ENCODE measurements at places on chromosomes 5 and 9. TPM values are rescaled to one million over a fixed set of nuclear protein-coding genes. Genes with fewer than 3 reads are reported as not detected.

CKMT2 gene
- total RNA-seq = 0.17 TPM

CARTPT gene
- total RNA-seq = not detected

DNA sequence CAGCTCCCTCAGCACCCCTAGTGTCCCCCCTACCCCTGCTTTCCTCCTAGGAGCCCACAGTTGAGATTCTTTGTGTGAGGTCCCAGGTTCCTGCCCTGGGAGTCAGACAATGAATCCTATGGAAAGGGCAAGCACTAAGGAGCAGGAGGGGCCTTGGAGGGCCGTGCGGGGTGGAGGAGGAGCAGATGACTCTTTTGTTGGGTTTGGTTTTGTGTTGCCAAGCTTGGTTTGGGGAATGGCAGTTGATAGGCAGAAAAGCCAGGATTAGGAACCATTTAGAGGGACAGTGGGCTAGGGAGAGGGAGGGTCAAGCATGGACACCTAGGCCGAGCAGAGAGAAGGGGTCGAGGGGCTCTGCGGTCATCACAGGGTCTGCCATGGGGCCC lies 61.6 kb upstream of the SPTLC1 start:
- no peak for DNase-seq

MAN1B1 gene
- 60.9 TPM for total RNA-seq

DNA sequence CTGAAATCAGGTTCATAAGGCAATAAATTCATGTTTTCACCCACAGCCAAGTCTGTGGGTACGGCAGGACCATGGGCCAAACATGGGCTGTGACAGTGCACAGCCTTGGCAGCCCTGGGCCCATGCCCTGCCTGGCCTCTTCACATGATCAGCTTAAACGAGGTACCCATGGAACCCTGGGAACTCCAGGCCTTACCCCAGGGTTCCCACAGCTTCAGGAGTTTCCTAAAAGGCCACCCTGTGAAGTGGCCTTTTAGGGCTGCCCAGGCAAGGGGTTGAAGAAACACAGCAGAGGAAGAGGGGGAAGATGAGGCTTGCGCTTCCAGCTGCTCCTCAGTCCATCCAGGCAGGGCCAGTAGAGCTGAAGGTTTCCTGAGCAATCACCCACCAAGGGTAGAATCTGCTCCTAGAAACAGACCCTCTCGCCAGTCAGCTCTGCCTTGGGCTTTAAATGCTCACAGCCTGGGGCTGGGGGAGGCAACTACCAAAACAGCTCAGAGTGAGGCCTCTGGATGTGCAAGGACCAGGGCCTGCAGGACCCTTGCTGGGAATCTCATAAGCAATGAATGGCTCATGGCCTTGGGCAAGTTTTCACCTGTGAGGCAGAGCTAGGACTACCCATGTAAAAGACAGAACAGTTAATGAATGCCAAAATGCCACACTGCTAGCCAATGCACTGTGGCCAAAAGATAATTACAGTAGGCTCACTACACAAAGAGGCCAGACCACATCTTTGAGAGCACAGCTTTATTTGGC lies 79.3 kb upstream of the LRRTM2 start:
- DNase-seq = no peak

CORO2A gene
- total RNA-seq = 6.8 TPM

DNA sequence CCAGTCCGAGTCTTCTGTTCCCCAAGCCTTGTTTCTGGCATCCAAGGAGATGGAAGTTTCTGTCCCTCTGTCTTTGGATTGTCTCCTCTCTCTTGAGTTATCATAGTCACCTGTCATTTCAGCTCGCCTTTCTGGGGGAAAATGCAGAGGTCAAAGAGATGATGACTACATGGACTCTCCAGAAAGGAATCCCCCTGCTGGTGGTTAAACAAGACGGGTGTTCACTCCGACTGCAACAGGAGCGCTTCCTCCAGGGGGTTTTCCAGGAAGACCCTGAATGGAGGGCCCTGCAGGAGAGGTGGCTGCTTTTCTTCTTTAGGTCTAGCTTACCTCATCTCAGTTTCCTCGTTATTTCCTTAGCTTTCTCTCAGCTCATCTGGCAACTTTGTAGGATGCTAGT lies 25.1 kb downstream of the ERAP2 start:
- peak; percentile 32 for DNase-seq

ARL14EPL gene
- total RNA-seq = not detected

DNA sequence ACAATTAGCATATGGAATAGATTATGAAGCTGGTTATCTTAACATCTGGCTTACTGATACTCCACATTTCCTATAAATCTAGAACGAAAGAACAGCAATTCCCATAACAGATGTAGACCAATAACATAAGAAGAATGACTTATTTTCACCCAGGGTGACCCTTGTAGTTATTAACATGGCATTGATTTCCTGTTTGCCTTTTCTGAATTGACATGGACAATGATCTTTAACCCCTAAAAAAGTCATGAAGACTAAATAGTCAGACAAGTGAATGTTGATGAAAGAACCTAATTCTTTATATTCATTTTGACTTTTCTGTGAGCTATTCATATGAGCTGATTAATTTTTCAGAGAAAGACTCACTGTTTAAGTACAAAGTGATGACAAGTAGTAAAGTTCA lies 175.3 kb upstream of the CD180 start:
- no peak for DNase-seq

DNA sequence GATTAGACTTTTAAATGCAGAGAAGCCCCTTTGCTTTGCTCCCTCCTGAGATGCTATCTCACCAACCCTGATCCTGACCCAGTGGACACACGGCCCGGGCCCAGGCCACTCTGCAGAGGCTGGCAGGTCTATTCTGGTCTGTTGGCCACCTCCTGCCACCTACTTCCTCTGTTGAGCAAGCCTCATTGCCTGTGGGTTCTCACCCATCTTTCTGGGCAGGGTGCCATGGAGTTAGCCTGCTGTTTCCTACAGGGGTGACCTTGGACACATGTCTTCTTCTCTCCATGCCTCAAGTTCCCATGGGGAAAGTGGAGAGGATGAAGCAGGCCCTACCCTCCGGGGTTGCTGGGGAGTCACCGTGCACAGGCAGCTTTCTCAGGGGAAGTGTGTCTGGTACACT lies 266.2 kb upstream of the IRX1 start:
- DNase-seq = no peak

DNA sequence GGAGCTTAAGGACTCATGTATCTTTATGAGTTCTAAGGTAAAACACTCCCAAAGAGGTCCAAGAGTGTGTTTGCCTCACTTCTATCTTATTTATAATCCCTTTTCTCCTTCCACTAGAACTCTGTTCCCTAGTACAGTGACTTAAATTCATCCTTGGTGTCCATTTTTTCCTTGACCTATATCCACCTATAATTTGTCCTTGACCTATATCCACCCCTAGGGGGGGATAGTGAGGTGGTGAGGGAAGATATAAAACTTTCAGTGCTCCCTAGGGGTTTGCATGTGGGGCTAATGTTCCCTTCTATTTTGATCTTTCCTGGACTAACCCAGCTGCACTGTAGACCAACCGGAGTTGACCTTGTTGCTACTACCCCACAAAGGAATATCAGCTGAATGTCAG lies 83.5 kb upstream of the GNAQ start:
- DNase-seq = peak; percentile 50

DNA sequence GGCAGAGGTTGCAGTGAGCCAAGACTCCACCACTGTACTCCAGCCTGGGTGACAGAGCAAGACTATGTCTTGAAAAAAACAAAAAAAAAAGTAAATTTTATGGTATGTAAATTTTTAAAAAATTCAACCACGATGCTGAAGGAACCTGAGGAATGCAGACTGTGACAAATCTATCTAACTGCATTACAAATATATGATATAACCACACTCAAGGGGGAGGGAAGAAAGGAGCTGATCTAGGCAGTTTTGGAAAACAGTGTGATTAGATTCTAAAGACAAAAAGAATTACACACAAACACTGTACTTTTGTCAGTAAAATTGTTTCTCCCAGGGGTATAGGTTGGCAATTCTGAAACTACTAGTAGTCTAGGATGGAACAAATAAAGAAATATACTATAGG lies 17.0 kb downstream of the LARS1 start:
- no peak for DNase-seq

GRCh38 chr5:111122398-111122797 lies 30.2 kb downstream of the WDR36 start:
- DNase-seq = no peak

GRCh38 chr5:1656271-1656975 lies 132.7 kb upstream of the LPCAT1 start:
- DNase-seq = no peak

DNA sequence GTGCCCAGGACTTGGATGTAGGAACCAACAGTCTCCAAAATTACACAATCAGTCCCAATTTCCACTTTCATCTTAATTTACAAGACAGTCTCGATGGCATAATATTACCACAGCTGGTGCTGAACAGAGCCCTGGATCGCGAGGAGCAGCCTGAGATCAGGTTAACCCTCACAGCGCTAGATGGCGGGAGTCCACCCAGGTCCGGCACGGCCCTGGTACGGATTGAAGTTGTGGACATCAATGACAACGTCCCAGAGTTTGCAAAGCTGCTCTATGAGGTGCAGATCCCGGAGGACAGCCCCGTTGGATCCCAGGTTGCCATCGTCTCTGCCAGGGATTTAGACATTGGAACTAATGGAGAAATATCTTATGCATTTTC lies 837 bp downstream of the PCDHB2 start:
- DNase-seq = no peak

GRCh38 chr5:132017316-132017715 lies 5.9 kb upstream of the ACSL6 start:
- DNase-seq = no peak

DNA sequence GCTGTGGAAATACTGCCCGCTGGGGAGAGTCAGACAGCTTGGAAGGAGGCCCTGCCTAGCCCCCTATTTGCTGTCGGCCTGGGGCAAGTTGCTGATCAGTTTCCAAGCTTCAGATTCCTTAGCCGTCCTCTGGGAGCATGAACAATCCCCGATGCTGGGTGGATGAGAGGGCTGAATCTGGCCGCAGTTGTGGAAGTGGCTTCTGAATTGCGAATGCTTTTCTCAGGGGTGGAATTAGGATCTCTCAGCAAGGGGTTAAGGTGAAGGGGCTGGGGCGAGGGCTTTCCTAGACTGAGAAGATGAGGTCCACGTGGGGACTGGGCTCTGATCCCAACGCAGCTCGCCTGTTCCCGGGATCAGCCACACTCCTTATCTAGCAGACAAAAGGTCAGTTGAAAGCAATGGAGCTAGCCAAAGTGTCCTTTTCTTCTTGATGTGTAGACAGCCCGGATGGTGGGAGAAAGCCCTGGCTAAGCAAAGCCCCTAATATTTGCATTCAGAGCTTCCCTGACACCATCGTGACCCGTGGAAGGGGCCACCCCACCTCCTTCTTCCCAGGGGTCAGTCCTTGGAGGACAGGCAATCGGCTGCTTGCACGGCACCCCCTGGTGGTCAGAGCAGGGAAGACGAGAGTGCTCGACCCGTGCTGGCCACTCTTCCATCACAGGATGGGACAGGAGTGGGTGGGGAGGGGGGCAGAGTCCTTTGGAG lies 54.9 kb downstream of the COL15A1 start:
- peak; percentile 65 for DNase-seq

GRCh38 chr9:117265253-117265652 lies 149.6 kb downstream of the ASTN2 start:
- no peak for DNase-seq

IL33 gene
- not detected for total RNA-seq

KLHL3 gene
- 25.9 TPM for total RNA-seq

- DNase-seq = no peak
These were observed 120.4 kb upstream of the CPEB4 start for GRCh38 chr5:173767574-173768266.

GRCh38 chr5:120808606-120809005 lies 344.5 kb downstream of the PRR16 start:
- DNase-seq = no peak

DNA sequence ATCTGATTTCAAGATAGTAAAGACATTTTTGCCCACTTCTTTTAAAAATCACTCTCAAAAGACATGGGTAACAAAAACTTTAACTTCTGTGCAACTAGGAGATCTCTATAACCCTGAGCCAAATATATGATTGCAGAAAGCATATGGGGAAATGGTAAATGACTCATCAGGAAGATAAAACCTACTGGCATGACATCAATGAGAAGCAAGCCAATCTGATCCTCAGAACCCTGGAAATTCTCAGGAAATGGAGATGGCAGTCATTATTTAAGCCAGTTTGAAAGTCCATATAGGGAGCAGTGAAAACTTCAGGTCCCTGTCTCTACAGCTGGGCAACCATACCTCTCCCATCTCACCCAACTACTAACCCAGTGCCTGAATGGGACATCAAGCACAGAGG lies 249.7 kb upstream of the NREP start:
- DNase-seq = no peak

- DNase-seq = no peak
These were observed 83.7 kb downstream of the MYO10 start for GRCh38 chr5:16852251-16853005.

DNA sequence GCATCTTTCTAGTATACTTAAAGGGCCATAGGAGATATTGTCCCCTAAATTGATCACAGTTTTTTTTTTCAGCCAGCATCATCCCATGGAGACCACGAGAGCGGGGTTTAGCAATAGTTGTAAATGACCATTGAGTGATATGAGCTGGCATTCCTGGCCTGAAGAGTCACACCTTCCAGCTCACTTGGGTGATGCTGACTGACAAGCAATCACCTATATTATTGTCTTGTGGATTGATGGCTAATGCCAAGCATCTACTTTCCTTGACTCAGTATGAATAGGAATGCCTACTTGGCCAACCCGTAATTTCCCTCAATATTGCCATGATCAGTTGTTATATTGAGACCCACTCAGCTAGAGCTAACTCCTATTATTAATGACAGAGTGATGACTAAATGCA lies 70.5 kb downstream of the ADAMTSL1 start:
- DNase-seq = no peak

- no peak for DNase-seq
These were observed 134.8 kb upstream of the BOD1 start for GRCh38 chr5:173751266-173751600.

PROB1 gene
- 0.25 TPM for total RNA-seq

DNA sequence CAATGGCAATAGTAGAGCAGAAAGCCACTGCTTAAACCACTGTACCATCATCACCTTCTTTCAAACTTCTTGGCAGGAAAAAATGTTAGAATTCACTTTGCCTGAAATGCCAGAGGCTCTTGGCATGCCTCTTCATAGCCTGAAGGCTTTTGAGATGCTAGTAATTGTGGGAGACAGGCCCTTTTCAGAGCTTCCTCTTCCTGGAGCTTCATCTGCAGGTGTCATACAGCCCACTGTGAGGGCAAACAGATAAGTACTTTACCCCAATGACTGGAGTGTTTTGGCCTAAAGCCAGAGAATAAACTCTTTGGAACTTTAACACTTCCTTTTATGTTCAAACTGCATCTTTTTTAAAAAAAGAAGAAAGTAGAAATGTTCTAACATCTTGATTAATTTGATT lies 81.3 kb upstream of the TMEM171 start:
- no peak for DNase-seq

FAM151B gene
- 0.61 TPM for total RNA-seq

GRCh38 chr5:127186657-127187056 lies 103.9 kb upstream of the MEGF10 start:
- DNase-seq = no peak

IRX2 gene
- total RNA-seq = not detected

SPINK5 gene
- not detected for total RNA-seq

GRCh38 chr9:6681957-6682501 lies 36.5 kb upstream of the GLDC start:
- no peak for DNase-seq

- no peak for DNase-seq
These were observed 55.9 kb downstream of the TMC1 start for GRCh38 chr9:72577212-72577753.

Measured in CD4-positive, alpha-beta T cell (primary cell).